Left hindlimb (tissue), 1 donor: ENCODE measurements at places on chromosomes 5 and 9.

DNA sequence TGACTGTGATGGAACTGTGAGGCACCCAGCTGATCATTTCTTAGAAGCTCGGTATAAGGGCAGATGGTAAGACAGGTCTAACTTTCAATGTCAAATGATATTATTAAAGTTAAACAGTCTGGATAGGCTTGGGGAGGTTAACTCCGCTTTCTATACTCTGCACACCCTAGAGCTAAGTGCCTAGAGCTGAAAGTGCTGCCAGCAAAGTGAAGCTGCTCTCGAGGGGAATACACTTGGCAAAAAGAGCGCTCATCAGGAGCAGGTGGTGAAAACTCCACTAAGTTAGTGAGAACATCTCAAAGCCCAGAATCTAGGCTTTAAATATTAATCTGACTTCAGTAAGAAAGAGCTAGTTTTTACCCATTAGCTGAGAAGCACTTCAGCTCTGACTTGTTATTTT is 349.6 kb upstream of the SLC30A5 start:
- no peak for DNase-seq

DNA sequence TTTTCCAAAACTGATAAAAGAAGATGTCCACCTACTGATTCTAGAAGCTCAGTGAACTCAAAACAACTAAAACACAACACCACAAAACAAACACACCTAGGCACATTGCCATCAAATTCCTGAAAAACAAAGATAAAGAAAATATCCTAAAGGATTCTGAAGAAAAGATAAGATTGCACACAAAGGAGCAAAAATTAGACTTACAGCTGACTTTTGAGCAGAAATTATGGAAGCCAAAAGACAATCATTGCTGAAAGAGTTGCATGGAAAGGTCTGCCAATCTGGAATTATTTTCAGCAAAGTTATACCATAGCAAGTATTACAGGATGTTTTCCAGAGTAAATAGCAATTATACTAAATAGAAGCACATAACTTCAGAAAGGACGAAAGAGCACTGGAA is 128.2 kb upstream of the IRX2 start:
- no peak for DNase-seq

DNA sequence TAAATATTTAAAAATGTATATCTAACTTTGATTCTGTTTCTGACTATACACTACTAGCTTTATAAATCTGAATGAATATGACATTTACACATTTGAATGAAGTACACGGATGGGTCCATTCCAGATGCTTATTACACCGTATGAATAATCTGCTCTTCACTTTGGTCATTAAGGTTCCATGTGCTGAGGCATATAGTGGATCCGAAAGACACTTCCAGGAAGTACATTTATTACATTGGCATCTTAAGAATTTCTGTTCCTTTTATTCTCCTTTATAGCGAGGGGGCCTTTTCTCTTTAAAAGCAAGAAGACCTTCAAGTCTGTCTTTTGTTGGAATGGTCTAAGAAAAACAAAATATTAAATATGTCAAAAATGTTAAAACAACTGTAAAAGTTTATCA is 147.6 kb downstream of the AUH start:
- DNase-seq, result no peak

GRCh38 chr9:30197954-30198353 is 2186.5 kb upstream of the ACO1 start:
- no peak for DNase-seq

DNA sequence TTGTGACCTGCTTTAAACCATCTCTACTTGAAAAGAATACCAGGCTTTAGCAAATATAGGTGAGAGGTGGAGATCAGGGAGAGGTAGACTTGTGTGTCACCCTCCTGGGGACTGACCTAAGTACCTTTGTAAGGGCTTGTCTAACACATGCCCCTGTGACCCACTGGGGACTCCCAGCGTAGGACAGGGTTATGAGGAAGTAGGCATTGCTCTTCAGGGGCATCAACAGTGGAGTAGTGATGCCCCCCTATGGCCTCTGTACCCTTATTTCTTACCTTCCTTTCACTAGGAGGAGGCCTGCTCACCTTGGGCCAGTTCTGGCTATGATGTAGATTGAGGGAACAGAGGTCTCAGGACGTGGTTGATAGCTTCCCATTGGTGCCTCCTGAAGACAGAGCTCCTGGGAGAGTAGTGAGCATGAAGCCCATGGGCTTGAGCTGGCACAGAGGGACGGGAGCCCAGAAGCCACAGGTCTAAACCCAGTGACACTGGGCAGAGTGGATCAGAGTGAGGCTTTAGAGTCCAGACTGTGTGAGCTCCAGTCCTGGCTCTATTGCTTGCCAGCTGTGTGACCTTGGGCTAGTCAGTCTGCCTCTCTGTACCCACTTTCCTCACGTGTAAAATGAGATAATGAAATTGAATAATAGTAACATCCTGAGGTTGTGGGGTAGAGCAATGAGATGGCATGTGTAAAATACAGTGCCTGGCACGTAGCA is 191.7 kb downstream of the AOPEP start:
- DNase-seq, result no peak

DNA sequence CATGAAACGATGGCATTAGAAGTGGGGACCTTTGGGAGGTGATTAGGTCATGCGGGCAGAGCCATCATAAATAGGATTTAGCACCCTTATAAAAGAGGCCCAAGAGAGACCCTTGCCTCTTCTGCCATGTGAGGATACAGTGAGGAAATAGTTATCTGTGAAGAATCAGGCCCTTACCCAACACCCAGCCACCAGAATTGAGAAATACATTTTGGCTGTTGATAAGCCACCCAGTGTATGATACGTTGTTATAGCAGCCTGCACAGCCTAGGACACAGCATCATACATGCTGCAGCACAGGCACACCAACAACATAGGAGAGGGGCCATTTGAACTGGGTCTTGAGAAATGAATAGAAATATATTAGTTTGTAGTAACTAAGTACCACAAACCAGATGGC is 8.0 kb upstream of the MAMDC2 start:
- DNase-seq, result no peak

DNA sequence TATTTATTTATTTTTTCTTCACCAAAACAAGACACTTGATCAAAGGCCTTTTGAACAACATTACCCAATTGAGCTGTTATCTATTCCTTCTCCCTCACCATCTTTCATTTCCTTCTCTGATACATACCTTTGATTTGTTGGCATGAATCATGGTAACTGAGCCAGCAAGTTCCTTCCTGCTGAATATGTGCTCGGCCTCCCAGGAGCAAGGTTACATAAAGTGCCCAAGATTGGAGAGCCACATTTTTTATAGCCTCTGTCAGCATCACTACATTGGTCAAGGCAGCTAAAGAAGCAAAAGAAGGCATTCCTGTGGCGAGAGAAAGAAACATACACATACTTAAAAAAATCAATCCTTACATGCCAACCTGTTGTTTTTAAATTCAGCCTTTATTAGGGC is 369.6 kb downstream of the CYLC2 start:
- DNase-seq, result no peak

DNA sequence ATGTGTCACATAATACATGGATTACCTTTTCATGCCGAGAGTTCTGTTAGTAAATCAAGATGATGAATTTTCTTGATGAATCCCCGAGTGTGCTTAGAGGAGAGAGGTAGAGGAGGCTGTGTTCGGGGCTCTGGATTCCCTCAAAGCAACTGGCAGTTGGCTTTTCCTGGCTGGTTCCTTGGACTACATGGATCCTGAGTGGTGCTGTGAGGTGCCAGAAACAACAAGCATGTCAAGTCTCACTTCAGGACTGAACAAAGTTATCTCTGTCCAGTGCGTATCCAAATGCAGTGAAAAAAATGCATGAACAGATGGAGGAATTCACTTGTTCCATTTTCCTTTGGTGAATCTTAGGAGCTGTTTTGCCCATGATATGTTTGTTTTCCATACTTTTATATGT is 231.7 kb downstream of the FBXL7 start:
- no peak for DNase-seq
